ENCODE measurements at places on chromosomes 7 and 10. TPM values are rescaled to one million over a fixed set of nuclear protein-coding genes. Genes with fewer than 3 reads are reported as not detected.
A peak's percentile ranks its signal among the peaks of the same experiment; 100 is the strongest.

DNA sequence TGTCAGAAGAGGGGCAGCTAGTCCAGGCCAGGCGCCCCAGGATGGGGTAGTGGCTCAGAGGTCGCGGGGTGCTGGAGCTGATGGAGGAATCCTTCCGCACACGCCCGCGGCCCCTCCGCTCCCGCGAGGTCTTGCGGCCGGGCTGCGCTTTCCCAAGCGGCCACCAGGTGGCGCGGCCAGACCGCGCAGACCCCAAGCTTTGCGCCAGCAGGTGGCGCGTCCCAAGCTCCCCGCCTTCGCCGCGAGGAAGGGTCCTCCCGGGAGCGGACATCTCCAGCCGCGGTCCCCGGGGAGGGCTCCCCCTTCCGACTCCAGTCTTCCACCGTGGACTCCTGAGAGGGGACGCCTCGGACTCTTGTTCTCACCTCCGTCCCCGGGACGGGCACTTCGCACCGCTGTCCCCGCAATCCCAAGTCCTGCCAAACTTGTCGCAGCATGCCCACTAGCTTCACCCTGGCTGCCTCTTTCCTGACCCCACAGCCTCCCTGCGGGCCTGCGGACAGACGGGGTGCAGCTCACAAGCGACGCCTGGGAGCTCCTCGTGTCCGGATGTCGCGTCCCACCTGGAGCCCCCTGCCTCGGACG lies 19.4 kb downstream of the KCNK18 start:
- peak; percentile 62 for DNase-seq

GRCh38 chr7:153099235-153099634 lies 339.7 kb downstream of the ACTR3B start:
- no peak for DNase-seq

DNA sequence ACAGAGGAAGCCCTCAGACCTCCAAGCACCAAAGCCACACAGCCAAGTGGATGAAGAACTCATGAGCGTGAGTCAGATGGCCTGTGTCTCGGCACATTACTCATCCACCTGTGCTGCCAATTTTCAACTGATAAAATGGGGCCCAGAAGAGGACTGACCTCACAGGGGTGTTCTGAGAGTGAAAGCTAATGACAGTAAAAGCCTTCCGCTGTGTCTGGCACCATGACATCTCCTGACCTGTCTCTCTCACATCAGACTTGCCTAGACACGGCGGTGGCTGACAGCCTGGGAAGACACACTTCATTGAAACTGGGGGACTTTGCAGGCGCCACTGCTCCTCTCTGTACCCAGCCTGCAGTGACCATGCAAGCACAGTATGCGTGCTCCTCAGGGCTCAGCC lies 8.3 kb upstream of the SLC18A3 start:
- no peak for DNase-seq

DNA sequence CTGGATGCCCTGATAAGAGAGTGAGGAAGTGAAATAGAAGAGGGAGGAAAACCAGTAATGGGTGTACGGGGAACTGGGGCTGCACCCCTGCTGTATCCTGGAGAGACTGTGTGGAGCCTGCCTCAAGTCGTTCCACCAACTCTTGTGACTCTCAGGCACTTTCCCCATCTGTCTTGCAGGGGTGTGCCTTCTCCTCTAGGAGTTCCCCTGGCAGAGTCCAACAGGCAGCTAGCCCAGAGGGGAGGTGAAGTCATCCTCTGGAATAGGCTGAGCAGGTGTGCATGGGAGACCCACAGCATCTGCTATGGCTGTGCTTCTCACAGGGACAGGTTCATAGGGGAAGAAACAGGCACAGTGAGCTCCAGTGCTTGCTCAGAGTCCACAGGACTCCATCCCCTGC lies 46.8 kb downstream of the WIPF3 start:
- DNase-seq, result no peak

DNA sequence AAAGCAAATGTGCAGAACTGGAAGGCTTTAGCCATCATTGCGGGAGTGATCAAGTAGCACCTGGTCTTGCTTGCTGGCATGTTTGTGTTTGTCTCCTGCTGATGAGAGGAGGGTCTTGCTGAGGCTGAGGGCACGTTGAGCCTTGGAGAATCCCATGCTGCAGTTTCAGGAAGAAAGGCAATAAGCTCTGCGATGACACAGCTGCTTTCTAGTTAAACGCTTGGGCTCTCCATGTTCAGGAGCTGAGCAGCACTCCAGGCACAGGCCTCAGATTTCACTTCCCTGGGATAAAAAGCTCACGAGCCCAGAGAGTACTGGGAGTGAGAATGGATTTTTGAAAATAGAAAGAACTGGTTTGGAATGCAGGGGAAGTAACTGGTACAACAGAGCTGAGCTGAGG lies 100.8 kb downstream of the LRRC18 start:
- no peak for DNase-seq

DNA sequence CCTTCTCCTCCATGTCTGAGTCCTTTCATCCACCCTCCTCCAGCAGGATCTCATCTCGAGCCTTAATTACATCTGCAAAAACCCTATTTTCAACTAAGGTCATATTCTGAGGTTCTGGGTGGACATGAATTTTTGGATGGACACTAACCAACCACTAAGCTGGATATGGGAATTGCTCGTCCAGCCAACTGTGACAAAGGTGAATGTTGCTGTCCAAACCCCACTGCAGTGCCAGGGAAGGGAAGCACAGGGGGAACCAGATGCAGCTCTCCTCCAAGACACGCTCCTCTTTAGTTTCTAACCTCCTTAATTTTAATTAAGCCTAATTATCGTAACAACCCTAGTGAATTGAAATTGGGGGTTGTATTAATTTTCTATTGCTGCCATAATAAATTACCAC lies 65.1 kb upstream of the EBF3 start:
- no peak for DNase-seq

DNA sequence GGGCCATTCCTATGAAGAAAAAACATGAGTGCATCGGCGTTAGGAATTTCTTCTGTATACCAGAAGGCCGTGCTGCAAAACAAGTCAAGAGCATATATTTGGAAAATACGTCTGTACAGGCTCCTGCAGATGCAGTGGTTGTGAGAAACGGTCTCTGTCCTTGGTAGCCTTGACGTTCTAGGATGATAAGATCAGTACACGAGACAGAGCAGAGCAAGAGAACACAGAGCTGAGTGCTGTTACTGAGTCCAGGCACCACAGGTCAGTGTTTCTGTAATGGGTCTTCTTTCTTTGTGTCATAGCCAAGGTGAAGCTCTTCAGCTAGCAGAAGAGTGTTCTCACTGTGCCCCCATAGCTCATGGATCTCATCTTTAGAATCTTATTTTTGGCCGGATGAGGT lies 62.8 kb downstream of the WDR37 start:
- no peak for DNase-seq

The UTF1 gene
- not detected for total RNA-seq
